Activated T-helper 17 cell treated with anti-CD3 and anti-CD28 coated beads, Interleukin-2, amount 50 U/mL, for 72 hours (primary cell): ENCODE measurements at places on chromosomes 5 and 9.

- ATAC-seq, result no peak
Measured at GRCh38 chr5:134240421-134240962, 14.6 kb upstream of the PPP2CA start.

- no peak for ATAC-seq
Measured at GRCh38 chr9:84304166-84304565, 36.4 kb downstream of the SLC28A3 start.

GRCh38 chr5:12902611-12903010 lies 998.4 kb upstream of the CTNND2 start:
- no peak for ATAC-seq

- no peak for ATAC-seq
Measured at GRCh38 chr5:58357121-58357520, 102.8 kb downstream of the PLK2 start.

DNA sequence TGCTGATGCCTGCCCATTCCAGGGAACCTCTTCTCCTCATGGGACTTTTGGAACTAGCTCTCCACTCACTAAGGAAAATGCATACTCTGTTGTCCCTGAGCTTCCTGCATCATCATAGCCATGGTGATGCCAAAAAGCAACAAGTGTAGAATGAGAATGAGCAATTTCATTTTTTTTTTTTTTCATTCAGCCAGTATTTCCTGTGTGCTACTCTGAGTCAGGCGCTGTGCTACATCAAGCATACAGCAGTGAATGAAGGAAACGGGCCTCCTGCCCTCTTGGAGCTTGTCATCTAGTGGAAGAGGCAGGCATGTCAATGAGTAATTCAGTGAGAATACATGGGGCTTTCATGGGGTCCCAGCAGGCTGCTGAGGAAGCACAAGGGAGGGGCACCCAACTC lies 483.1 kb downstream of the BNC2 start:
- no peak for ATAC-seq

DNA sequence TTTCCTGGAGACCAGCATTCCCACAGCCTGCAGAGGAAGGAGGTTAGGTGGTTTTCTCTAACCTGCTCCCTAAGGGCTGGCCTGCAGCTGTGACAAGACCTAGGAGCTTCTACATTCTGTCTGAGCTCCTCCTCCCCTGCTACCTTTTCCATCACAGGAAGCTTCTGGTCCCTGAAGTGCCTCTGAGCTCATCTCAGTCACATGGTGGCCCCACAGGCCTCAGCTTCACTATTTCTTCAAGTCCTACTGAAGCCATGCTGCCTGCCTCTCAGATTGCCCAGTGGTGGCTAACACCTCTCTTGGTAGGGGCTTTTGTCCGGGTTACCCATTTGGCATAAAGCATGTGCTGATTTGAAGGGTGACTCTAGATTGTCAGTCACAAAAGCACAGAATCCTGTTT lies 259.4 kb downstream of the CRB2 start:
- ATAC-seq, result no peak

DNA sequence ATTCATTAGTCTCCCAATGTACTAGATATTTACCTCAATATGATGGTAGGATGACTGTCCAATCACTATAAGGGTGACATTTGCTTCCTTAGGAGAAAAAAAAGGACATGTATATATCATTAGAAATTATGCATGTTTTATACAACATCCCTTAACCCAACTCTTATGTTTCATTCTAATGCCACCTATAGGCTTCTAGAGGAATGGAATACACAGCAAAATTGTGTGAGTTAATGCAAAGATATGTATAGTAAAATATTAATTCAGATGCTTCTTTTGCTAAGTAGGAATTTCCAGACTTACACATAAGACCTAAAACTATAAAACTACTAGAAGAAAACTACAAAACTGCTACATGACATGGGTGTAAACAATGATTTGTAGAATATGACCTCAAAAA lies 3.5 kb downstream of the PRXL2C start:
- ATAC-seq, result no peak

DNA sequence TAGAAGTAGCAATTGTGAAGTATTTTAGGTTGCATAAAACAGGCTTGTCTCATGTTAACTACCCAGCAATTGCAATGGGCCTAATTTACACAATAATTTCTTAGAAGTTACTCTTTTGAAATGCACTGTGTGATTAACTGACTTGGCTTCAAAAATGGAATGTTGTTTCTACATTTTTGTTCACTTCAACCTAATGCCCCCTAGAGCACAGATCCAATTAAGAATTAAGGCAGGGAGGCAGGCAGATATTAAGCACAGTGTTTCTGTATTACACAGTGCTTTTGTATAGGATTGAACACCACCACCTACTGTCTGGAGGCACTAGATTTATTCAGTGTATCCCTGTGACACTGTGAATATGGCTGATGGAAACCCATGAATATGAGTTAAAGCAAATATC lies 302.1 kb downstream of the FBXL17 start:
- no peak for ATAC-seq

GRCh38 chr5:173637340-173637739 lies 20.9 kb upstream of the BOD1 start:
- peak; percentile 67 for ATAC-seq

GRCh38 chr5:103036601-103037000 lies 83.3 kb downstream of the GIN1 start:
- ATAC-seq, result no peak

DNA sequence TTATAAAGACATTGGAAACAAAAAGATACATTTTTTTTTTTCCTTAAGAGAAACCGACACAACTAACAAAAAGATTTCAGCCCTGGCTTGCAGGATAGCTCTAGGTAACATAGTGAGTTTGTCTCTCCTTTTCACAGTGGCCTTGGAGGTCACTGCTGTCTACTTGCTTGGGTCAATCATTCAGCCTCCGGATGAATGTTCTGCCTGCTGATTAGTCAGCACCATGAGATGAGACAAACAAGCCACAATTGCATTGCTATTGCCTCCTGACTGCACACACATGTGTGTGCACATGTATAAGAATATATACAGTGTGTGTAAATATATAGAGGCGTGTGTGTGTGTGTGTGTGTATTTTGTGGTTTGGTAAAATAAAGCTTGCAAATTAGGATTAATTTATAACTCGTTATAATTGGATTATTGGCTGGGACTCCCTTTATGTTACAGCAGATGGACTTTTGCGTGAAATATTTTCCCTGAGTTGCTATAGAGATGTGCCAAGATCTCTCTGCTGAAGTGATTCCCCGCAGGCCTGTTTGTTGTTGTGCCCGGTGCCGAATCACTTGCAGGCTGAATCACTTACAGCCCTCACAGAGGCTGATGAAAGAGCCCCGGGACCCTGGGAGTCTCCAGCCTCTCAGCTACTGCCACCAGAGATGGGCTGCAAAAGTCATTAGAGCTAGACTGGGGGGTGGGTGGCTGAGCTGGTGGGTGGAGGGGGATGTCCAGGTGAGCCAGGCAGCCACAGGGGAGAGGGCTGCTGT lies 161.2 kb downstream of the FGF18 start:
- no peak for ATAC-seq

GRCh38 chr9:110532908-110533665 lies 46.5 kb downstream of the SVEP1 start:
- no peak for ATAC-seq

- no peak for ATAC-seq
Measured at GRCh38 chr5:81906086-81906485, 65.7 kb upstream of the ATG10 start.

DNA sequence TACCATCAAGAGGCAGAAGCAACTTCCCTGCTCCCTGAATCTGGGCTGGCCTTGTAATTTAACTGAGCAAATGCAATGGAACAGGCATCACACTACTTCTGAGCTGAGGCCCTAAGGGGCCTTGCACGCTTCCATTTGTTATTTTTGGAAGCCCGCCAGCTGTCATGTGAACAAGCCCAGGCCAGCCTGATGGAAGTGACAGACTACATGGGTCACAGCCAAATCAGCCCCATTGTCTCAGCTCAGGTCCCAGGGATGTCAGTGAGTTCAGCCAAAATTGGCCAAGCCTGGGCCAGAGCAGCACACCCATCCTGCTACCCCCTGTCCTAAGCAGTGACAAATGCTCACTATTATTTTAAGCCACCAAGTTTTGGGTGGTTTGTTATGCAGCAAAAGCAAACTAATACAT lies 72.8 kb downstream of the PRRT1B start:
- ATAC-seq, result no peak

DNA sequence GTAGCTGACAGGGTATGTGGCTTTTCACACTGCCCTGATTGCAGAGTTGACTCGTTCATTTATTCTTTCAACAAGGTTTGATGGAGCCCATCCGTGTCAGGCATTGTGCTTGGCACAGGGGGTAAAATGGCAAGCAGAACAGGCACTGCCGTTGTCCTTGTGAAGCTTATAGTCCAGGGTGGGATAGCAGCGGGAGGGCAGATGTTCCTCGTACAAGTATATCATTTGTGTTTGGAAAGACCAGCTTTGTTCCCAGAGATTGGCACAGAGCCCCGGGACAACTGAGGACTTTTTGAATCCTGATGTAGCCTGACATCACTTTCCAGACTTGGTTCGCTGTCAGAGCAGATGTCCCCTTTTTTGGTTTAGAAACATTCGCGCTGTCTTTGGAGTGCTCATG lies 50.9 kb downstream of the MVB12B start:
- ATAC-seq, result no peak

DNA sequence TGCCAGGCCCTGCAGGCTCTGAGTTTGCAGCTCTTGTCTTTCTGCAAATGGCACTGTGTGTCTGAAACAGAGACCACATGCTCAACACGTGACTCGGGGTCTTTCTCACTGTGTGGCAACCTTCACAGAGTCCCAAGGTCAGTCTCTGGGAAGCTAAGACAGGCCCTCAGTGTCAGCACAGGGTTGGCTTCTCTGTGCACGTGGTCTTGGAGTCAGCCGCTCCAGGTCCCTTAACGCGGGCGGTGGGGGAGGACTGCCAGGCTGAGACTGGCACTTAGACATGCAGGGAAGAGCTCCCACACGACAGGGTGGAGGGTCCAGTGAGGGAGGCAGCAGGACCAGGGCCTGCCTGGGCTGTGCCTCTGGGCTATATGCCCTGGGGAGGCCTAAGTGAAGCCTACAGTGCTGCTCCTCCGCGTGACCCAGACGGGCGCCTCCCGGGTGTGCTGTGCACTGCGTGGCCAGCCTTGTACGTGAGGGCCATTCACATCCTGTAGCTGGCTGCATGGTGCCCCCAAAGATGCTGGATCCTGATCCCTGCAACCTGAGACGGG lies 76.8 kb downstream of the ADAMTS2 start:
- no peak for ATAC-seq

DNA sequence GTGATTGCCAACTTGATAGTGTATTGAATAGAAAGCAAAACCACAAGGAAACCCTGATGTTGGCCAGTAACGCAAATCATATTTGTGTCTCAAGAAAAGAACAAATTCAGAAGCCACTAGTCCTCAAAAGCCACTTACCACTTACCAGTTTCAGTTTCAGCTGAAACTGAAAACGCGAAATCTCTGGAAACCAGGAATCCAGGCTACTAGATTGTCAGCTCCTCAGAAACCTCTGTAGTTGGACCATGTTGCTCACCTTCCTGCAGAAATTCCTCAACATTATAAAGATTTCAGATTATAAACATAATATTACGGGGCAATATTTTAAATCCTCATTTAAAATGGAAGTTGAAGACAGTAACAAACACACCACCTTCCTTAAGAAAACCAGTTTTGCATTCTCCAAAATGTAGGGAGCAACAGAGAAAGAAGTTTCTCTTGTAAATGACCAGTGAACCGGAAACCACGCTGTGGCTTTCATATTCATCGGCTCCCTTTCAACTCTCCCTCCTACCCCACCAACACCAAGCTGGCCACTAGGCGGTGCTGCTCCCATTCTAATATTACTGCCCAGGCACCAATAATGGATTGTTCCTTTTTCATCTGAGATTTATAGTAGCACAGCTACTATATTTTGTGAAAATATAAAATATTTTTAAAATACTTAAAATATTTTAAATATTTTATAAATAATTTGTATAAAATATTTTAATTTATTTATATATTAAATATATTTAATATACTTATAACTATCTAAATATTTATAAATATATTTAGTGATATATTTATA lies 8.7 kb upstream of the TMED7 start:
- ATAC-seq, result peak; percentile 65

DNA sequence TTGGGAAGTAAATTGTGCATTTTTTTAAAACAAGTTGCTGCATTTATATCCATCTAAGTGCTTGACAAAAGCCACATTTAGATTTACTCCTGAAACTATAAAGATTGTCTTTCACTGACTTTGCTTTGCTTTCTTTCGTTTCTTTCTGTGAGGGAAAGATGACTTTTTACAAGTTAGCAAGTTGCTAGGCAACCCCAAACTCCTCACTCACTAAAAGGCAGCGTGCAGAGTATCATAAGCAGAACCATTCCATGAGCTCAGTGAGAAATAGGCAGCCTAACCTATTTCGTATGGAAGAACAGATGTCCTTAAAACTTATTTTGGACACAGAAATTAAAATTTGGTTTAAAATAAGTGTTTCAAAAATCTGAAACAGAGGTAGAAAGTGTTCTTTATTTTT lies 29.0 kb downstream of the KLF9 start:
- no peak for ATAC-seq

- ATAC-seq, result peak; percentile 56
Measured at GRCh38 chr9:91546574-91546973, 122.9 kb upstream of the NFIL3 start.

DNA sequence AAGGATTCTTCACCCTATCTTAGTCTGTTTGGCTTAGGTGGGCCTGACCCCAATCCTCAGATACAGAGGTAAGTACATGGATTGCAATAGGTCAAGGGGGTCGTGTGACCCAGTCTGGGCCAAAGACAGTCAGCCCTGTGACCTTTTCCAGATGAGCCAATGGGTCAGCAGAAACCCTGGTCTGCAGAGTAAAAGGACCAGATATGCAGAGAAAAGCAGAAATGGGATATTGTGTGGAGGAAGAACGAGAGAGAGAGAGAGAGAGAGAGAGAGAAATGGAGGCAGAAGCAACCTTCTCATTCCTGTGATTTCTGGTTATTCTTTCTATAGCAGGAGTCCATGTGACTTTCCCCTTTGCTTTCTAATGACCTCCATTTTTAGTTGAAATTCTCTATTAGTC lies 40.4 kb upstream of the CRB2 start:
- ATAC-seq, result no peak

DNA sequence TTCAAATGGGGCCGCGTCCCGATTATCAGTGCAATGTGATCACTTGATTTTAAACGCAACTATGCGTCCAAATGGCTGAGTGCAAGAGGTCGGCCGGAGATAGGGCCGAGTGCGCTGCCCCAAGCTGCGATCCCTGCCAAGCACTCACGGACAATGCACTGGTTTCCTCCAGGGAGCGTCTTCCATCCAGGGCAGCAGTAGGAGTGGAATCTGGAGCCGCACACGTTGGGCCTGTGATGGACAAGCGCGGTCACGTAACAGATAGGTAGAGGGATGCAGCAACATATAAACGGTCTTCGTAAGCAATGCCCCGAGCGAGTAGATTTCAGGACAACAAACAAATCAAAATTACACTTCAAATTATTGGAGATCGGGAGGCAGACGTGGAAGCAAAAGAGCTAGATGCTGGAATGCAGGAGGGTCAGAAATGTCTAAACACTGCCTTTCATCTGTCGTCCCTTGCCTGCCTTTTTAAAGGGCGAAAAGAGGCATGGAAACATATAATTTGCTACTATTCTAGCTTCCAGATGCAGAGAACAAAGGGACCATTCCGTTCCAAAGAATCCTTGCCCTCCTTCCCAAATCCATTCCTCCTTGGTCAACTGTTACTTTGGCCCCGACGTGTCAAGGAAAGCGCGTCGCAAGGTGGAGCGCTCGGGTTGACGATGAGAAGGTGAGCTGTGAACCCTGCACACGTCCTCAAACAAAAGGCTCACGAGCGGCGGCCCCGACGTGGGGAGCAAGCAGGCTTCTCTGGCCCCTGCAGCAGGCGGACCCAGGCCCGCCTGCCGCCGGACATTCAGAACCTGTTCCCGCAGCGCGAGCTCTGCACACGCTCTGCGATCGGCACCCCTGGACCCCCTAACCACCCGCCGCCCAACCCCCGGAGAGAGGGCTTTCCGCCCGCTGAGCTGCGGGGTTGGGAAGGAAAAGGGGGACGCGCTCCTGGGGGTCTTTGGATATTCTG lies 1.5 kb downstream of the FBN2 start:
- no peak for ATAC-seq
